ENCODE measurements at places on chromosomes 5 and 9.
A peak's percentile ranks its signal among the peaks of the same experiment; 100 is the strongest.

- no peak for DNase-seq
Observed at GRCh38 chr5:137273511-137273910, 225.6 kb downstream of the SPOCK1 start.

DNA sequence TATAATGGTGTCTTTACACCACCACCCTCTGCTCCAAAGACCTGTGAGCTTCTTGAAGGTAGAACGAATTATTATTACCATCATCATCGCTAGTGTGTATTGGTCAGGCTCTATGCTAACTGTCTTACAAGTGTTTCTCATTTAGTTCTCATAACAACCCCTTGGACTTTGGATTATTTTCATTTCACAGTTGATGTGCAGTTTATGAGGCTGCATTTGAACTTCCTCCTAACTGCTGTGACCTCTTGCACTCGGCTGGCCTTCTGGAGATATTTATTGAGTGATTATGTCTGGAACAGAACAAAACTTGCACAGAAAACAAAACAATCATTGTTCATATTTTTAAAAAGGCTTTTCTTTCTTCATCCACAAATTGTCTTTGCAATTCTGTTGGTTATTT, 306.3 kb upstream of the SGCD start:
- DNase-seq, result no peak

DNA sequence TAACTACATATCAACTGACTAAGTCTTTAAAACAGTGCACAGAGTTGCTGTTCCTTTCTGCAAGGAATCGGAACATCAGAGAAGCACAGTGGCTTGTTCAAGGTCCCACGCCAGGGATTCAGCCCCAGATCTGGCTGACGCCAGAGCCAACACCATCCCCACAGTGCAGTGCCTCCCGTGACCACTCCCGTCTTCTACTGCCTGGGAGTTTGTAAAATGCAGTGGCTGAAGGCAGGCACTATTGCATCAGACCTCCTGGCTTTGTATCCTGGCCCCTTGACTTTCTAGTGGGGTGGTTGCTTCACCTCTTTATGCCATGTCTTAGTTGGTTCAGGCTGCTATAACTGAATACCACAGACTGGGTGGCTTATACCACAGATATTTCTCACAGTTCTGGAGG, 131.0 kb downstream of the NSG2 start:
- DNase-seq, result no peak

DNA sequence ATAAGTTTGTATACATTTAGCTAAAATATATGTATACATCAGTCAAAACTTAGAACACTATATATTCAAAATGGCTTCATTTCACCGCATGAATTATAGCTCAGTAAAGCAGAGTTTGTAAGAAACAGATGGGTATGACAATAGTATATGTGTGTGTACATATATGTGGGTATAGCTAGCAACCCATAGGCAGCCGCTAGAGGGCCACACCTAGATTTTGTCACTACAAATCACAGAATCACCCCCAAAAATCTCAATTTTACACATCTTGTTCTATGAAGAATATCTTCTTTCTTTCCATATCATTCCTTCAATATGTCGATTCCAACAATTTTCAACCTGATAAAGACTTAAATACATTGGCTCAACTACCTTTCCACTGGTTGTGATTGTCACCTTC, 357.8 kb upstream of the CCNG1 start:
- DNase-seq, result no peak

- no peak for DNase-seq
Observed at GRCh38 chr9:109894921-109895758, 115.1 kb downstream of the PALM2AKAP2 start.

GRCh38 chr5:76972689-76973088, 19.8 kb downstream of the CRHBP start:
- no peak for DNase-seq

GRCh38 chr5:101517795-101518194, 614.7 kb upstream of the ST8SIA4 start:
- peak; percentile 44 for DNase-seq

DNA sequence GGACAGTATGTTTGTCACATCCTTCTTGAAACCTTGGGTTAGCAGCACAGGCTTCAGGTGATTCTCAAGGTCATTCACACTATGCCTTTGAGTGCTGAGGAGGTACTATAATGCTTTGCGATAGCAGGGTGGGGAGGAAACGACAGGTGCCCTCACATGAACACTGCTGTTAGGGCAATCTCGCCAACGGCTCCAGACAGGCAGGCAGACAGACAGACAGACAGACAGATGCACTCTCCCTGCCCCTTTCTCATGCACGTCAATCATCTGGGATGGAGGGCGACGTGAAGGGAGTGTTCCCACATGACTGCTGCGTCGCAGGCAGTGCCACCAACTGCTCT, 82.9 kb downstream of the RAPGEF1 start:
- no peak for DNase-seq

DNA sequence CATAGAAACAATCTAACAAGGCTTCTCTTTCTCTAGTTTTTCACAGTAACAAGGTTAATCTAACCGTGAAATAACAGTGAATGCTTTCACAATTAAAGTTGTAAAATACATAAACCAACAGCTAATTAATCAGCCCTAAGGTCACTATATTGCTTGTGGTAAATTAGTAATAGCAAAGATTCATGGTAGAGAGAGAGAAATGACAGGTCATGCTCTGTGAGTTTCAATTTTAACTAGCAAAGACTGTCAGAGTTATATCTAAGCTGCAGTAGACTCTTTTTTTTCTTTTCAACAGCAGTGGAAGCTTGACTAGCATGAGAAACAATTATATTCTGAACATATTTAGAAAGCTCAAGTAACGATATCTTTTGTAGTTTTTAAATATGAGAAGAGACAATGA, 1068.0 kb downstream of the MAT2B start:
- no peak for DNase-seq

- DNase-seq, result no peak
Observed at GRCh38 chr9:3244963-3245653, 280.7 kb downstream of the RFX3 start.

DNA sequence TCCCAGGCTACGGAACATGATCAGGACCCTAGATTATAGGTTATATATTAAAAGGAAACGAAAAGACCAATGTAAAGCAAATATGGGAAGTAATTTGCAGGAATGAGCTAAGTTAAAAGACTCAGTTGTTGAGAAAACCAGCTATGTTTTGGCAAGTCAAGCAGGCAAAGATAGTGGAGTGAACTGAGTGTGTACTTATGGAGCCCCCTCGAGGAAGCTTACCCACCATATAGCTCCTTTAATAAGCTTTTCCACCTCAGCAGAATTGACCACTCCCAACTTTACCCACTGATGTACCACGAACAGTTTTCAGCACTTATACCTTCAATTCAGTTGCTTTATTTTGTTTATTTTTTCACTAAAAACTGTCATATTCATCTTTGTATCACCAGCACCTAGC, 57.3 kb upstream of the PJA2 start:
- no peak for DNase-seq

DNA sequence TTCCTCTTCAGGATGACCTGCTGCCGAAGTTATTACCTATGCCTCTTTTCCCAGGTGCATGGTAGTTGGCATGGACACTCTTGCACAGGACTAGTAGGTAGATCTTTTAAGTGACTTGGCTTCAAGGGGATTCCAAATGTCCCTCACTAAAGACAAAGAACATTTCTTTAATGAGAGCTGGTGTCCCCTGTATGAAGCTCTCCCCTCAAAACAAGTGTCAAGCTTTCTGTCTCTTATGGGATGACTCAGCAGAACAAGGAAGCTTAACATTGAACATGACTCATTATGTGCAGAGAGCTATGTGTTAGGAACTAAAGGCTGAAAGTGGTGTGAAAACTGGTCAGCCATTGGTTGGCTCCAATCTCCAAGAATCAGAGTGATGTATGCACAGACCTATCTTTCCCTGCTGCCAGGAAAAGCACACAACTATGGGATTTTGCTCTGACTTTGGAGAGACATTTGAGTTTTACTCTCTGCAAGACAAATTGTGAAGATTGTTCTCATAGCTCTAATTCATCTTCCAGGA, 120.5 kb downstream of the PRDM6 start:
- DNase-seq, result no peak

DNA sequence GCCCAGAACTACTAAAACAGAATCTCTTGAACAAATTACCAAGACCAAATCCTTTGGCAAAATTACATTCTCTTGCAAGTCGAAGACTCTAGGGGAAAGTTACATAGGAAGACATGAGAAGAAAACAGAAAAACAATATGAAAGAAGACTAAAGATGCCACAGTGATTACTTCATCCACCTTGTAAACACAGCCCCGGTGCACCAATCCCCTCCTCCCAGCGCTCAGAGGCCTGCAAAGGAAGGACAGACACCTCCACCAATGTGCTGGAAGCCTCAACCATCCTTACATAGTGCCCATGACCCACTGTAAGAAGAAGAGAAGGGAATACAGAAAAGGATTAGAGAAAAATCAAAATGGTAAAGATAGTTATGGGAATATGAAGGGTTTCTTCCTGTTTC, 218.5 kb downstream of the SPOCK1 start:
- no peak for DNase-seq

GRCh38 chr5:140296289-140296688, 6.6 kb downstream of the PFDN1 start:
- DNase-seq, result no peak

DNA sequence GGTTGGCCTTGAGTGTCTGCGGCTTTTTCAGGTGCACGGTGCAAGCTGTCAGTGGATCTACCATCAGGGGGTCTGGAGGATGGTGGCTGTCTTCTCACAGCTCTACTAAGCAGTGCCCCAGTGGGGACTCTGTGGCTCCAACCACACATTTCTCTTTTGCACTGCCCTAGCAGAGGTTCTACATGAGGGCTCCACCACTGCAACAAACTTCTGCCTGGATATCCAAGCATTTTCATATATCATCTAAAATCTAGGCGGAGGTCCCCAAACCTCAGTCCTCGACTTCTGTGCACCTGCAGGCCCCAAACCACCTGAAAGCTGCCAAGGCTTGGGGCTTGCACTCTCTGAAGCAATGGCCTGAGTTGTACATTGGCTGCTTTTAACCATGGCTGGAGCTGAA, 601.5 kb downstream of the MTRR start:
- no peak for DNase-seq

DNA sequence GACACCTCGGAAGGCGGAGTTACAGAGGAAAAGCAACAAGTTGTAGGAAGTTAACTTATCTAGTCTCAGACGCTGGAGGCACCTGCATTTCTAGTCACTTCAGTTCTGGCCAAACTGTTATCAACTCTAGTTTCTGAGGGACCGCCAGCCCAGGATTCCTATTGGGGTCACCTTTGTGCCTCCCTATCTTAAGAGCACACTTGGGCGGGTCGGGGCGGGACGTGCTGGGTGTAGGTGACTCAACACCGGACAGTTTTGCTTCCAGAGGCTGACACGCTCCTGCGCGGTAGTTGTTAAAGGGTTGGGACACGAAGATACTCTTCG, 679 bp upstream of the KDM4C start:
- DNase-seq, result no peak

DNA sequence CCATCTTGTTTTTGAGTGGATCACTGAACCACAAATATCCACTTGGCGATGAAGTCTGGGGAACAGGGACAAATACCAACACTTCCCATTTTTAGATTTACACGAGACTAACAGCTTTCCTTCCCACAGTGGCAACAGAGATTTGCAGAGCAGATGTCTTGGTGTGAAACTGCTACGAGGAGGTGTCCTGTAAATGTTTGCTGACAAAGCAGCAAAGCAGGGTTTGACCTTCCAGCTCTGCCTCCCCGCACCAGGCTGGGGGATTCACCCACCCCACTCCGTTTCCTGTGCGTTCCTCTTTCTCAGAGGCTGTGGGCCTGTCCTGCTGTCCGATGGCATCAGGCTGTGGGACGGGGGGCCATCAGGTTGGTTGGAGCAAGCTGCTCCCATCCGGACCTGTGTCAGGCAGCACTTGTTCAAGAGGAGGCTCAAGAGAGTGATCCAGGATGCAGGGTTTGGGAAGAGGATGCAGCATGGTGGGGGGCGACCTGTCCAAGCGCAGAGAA, 693 bp upstream of the RGS3 start:
- no peak for DNase-seq

GRCh38 chr5:102483736-102484135, 15.1 kb downstream of the SLCO6A1 start:
- no peak for DNase-seq

DNA sequence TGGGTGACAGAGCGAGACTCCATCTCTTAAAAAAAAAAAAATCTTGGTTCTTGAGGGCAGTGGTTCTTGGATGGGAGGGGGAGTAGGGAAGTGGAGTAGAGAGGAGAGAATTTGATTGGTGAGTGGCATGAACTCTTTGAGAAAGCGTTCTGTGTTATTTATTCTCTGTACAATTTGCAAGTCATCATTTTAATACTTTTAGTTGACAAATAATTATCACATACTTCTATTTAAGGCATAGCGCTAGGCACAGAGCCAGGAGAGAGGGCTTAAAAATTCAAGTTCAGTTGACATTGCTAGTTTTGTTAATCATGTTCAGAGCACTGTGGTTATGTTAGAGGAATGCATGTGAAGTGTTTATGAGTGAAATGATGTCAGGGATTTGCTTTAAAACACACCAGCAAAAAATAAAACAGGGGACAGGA, 24.6 kb downstream of the HSDL2 start:
- DNase-seq, result no peak

DNA sequence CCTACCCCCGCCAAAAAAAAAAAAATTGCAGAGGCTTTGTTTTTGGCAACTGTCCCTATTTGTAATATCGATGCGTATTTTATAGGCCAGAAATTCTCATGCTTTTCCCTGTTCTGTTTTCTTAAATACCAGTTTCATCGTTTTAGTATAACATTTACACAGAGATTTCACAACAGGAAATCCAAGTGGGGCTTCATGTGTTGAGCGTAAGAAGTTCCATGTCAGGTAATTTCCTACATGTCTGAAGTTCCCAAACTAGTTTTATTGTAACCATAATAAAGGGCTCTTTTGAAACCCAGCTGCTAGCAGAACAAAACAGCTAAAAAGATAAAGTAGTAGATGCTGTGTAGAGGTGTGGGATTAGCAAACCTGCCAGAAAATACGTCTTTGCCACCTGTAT, 4.2 kb downstream of the SMC5 start:
- DNase-seq, result no peak

GRCh38 chr5:135357685-135358084, 41.3 kb downstream of the MACROH2A1 start:
- no peak for DNase-seq

DNA sequence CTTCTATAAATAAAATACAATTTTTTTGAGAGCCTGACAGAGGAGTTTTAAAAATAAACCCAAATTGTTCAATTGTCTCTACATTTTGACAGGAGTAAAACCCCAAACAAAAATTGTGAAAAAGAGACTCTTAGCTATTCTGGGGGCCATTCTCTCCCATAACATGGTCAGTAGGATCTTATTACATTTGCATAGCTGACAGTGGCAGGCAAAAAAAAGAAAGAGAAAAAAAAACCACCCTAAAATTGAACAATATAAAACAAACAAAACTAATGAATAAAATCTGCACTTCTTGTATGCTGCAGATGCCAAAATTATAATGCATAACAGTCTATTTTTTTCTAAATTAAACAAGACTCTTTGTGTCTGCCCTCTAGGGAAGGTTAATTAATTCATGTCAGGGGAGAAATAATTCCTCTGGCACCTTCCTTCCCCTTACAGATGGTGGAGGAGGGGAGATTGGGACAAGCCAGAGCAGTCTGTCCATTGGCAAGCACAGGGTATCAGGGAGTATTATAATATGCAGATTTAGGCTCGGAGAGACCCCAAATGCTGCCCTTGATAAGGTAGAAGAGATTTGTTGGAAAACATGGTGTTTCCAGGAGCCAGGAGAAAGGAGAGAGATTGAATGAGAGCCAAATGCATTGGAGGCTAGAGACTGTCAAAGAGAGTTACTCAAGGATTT, 79.7 kb upstream of the CDH6 start:
- no peak for DNase-seq

GRCh38 chr5:75471193-75471592, 40.2 kb downstream of the CERT1 start:
- no peak for DNase-seq
